ENCODE measurements at places on chromosomes 7 and 10.

DNA sequence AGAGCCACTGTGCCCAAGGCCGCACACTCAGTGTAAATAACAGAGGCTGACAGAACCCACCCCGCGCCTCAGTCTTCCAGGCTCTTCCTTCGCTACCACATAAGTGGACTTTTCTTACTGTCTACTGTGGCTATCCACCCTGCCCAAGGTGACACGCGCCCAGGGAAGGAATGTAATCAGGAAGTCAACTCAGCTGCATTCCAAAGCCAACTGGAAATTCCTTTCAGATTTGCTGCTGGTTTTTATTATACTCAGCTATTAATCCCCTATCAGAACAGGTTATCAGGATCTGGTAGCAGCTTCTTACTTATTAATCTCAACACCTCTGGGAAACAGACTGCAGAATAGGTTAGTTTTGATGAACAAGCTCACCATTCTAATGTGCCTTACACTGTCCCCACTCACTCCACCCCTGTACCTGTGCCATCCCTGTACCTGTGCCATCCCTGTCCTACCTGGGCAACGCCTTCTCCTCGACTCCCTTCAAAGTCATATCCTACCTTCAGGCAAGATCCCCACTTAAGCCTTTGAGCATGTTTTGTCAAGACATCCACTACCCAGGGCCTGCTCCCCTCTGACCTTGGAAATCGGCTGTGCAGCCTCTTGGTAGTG lies 90.7 kb downstream of the NHLRC2 start:
- DNase-seq: no peak

GRCh38 chr10:21496343-21497176 lies 28.9 kb downstream of the SKIDA1 start:
- peak; percentile 85 for DNase-seq

DNA sequence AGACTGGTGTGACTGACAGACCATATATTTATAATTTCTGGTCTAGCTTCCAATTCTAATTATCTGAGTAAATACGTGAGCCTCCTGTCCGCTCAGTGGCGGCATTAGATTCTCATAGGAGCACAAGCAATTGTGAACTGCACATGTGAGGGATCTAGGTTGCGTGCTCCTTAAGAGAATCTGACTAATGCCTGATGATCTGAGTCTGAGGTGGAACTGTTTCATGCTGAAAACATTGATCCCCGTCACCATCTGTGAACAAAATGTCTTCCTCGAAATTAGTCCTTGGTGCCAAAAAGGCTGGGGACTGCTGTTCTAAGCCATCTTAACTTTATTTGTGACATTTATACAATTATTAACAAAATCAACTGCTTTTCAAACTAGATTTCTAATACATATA lies 164.7 kb upstream of the MEOX2 start:
- no peak for DNase-seq

DNA sequence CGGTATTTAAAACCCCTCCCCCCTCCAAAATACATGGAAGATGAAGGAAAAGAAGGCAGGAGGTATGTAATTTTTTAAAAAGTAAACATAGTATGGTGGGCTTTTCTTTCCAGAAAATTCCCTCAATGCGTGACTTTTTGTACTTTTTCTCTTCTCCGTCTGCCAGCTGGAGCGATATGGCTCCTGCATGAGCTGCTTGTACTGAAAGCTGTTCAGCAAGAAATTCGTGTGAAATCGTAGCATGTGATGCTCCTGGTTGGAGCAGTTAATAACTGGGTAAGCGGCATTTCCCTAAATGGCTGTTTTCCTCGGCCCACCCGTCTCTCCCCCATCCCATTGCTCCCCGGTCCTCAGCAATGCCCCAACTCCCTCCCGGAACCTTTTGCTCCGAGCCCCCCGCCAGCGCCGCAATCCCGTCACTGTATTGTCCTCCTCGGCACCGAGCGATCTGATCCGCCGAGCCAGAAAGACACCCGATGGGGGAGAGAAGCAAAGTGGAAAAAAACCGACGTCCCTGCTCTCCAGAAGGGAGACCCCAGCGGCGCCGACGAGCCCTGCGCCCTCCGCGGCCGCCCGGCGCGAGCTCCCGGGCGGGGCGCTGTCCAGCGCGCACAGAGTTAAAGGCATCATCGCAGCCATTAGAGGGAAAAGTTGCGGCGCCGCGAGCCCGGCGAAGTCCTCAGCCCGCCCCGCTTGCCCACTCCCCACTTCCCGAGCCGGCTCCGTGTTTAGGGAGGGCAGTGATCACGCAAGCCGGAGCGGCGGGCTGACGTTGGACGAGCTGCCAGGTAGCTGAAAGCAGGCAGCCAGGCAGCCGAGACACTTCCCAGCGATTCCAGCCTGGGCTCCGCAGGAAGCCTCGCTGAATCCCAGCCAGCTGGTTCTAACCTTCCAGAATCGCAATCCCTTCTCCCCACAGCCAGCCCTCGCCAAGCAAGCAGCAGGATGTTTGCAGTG lies at the start of gene VSTM2A:
TSS of gene VSTM2A (plus strand) at position 707 of the 957 bp plus-strand sequence. CDS start 356 bp downstream, outside the sequence.
- DNase-seq: peak; percentile 50

- DNase-seq: no peak
These were observed 259.2 kb upstream of the BMPER start for GRCh38 chr7:33646166-33646565.

DNA sequence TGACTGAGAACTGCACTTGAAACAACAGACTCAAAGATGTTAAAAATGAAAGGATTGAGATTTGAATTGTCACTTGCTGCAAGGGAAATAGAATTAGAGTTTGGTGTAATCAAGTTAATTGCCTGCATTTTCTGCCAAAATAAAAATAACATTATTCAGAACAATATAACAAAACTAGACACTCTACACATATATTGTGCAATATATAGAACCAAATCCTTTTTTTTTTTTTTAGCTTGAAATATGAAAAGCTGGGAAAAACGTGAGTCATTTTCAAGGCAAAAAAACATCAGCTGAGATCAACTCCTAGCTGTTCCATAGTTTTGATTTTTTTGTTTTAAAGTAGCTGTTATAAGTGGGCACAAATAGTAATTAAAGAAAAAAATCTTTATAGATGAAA lies 561.5 kb downstream of the DNAJB9 start:
- DNase-seq: no peak

GRCh38 chr7:26460351-26461085 lies 168.9 kb downstream of the SNX10 start:
- no peak for DNase-seq

- DNase-seq: peak; percentile 2
These were observed 10.9 kb downstream of the NPFFR1 start for GRCh38 chr10:70272925-70273316.

DNA sequence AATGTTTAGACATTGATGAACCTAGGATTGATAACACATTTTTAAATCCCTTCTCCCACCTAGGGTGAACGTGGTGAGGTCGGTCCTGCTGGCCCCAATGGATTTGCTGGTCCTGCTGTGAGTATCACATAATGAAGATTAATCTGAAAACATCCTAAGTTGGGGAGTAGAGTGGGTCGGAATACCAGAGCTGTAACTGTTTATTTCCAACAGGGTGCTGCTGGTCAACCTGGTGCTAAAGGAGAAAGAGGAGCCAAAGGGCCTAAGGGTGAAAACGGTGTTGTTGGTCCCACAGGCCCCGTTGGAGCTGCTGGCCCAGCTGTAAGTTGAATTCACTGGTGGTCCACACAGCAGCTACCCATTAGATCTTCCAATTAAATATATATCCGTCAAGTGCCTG lies 25.6 kb downstream of the COL1A2 start:
- no peak for DNase-seq

DNA sequence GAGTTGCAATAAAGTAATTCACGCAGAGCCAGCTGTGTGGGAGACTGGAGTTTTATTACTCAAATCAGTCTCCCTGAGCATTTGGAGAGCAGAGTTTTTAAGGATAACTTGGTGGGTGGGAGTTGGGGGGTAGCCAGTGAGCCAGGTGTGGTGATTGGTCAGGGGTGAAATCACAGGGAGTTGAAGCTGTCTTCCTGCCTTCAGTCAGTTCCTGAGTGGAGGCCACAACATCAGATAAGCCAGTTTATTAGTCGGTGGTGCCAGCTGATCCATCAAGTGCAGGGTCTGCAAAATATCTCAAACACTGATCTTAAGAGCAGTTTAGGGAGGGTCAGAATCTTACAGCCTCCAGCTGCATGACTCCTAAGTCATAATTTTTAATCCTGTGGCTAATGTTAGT lies 3.3 kb upstream of the CYP51A1 start:
- DNase-seq: no peak

DNA sequence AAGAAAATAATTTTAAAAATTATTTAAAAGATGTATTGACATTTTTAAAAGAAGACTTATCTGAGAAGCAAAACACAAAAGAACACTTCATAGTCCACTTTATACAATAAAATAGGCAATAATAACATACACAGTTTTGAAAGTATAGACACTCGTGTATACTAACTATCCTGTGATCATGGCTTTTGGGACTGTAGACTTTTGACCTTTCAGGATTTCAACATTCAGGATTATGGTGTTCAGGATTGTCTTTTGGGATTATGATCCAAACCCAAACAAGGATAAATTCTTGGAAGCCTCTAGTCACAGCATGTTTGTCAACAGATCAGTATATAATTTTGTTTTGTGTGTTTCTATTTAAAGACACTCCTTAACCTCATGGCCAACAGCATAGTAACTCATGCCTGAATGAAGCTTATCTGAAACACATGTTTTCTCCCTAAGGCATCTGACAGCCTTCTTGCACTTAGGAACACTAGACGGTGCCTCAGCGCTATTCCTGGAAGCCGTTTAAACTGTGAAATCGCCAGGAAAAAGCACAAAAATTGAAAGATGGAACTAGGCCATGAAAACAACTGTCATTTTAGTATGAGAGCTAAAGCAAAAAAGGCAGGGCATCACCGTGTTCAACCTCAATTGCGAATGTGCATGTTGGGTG lies 29.9 kb downstream of the GSAP start:
- no peak for DNase-seq

DNA sequence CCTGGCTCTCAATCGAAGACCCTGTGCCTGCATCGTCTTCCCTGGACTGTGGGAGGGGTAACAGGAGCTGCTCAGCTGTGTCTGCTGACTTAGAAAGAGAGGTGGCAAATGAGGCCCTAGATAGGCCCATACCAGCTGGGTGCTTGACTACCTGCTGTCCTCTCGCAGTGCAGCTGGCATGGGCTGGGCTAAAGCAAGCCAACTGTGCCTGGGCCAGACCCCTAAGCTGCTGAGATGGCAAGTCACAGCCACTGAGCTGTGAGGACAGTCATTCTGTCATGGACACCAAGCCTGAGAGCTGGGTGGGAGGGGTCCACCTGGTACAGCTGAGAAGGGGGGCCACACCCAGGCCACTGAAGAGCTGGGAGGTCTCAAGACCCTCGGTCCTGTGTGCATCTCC lies 45.8 kb upstream of the AQP1 start:
- DNase-seq: no peak

DNA sequence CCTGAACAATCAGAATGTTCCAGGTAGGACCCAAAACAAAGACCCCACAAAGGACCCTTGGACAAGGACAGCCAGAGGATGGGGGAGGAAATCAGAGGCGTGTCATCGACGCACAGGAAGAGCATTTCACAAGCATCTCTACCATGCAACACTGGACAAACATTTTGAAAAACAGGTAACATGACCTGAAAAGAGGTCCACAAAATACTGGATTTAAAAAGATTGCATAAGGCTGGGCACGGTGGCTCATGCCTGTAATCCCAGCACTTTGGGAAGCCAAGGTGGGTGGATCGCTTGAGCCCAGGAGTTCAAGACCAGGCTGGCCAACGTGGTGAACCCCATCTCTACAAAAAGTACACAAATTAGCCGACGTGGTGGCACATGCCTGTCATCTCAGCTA lies 60.5 kb upstream of the RNF32 start:
- DNase-seq: no peak

DNA sequence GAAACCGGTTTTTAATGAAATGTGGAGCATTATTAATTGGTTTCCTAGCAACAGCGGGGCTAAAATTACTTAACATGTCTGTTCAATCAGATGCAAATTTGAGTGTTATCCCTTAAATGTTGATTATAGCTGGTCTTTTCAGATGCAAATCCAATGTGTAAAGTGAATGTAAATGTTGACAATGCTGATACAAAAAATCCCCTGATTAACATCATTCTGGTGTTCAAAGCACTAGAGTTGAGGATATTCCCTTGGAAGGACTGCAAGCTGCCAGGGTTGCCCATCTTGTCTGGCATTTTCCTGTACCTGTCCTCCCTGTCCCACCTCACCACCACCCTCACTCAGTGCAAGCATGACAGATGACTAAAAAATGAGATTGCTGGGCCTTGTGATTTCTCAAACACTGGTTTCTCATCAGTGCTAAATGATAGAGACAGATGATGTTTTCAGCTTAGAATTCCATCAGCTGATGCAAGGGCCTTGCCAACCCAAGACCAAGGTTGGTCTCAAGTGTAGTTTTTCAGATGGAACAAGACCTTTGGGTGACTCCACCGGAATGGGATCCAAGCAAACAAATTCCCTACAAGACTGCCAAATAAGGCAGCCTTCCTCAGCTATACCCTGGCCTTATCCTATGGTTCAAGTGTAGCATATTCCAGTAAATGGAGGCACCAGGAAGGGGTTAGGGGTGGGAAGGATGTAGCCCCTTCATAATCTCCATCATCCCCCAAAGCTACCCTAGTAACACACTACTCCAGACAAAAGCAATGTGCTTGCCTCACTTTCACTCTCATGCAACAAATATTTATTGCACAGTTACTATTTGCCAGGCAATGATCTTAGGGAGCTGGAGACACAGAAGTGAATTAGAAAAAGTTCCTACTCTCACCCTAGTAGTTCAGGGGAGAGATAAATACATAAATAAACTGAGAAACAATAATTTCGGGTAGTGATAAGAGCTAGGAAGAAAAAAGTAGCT lies 54.9 kb downstream of the JAZF1 start:
- no peak for DNase-seq

DNA sequence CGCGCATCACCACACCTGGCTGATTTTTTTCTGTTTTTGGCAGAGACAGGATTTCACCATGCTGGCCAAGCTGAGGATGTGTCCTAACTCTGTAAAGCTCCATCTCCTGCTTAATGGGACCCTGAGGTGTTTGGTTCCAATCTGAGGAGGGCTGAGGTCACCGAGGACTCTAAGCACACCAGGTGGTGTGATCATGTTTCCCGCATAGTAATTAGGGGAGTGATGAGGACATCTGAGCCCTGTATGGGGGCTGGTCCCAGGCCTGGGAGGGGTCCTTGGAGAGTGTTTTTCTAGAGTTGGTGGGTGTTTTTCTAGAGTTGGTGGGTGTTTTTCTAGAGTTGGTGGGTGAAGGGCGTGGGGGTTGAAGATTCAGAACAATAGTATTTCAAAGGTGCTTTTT lies 3.0 kb upstream of the ABHD11 start:
- DNase-seq: peak; percentile 78

GRCh38 chr10:14736043-14736442 lies 38.7 kb downstream of the FAM107B start:
- no peak for DNase-seq

GRCh38 chr7:151053096-151053495 lies 4.6 kb downstream of the CDK5 start:
- DNase-seq: no peak

- DNase-seq: no peak
These were observed 277.8 kb downstream of the LRMDA start for GRCh38 chr10:75709245-75709644.

GRCh38 chr10:43667317-43667731 lies 18.6 kb upstream of the ZNF32 start:
- DNase-seq: no peak
